ENCODE measurements at places on chromosomes 16 and 17.

DNA sequence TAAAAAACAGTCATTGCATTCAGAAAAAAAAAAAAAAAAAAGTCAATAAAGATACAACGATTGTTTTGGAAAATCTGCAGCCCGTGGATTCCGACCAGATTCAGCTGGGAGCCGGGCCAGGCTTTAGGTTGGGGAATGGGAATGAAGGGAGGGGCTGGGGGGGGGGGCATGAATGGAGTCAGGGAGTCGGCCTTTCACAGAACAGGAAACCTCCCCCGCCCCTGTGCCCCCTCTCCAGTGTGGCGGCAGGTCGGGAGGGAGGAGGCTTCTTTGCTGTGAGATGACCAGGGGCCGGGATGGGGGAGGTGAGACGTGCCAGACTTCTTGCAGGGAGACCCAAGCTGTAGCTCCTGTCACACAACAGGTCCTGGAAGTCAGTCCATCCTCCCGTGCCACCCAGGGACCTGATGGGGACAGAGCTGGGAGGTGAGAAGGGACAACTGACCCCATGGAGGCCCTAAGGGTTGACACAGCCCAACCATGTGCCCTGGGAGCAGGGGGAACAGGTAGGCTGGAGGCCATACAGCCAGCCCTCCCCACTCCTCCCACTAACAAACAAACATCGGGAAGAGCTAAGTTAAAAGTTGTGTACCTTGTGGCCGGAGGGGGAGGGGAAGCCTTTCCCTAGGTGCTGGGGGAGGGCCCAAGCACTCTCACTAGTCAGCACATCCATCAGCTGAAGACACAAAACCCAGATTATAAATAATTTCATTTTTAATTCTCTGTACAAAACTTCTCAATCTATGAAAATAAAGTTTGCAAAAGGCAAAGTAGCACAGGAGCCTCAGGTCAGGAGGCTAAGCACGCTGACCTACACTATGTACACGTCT lies 25.2 kb downstream of the SREBF1 start:
- no peak for DNase-seq

GRCh38 chr16:24568392-24568791 lies 29.0 kb downstream of the RBBP6 start:
- no peak for DNase-seq

DNA sequence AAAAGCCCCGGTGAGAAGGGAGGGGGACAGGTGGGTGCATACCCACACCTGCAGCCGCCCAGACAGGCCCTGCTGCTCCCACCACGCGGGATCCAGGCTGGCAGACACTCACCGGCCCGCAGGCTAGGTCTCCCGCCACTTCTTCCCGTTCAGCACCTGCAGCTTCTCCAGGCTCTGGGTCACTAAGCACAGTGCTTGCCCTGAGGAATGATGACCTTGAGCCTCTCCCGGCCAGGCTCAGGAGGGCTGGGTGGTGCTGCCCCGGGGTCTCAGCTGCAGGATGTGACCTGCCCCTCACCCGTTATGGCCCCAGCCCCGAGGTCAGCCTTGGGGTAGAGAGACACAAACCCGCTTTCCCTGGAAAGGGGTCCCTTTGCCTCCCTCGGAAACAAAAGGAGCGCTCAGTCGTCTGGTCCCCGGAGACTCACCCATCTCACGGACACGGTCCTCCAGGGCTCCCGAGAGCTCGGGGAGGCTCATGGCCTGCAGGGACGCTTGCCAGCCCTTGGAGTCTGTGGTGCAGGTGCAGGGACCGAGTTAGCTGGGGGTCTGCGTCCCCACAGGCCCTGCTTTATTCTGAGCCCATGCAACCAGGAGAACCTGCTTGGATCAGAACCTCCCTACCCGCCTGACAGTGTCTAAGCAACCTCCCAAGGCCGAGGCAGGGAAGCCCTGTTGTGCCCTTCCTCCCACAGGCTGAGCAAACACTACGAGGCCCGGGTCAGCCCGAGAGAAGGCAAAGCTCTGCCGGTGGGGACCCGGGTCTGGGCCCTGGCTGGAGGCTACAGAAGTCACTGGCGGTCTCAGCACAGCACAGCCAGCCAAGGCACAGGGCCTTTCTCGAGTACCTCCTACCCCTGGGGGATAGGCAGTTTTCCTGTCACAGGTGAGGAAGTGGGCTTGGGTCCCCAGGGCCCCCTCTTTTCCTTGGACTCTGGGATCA lies 3.8 kb downstream of the NUDT16L1 start:
- DNase-seq: no peak

DNA sequence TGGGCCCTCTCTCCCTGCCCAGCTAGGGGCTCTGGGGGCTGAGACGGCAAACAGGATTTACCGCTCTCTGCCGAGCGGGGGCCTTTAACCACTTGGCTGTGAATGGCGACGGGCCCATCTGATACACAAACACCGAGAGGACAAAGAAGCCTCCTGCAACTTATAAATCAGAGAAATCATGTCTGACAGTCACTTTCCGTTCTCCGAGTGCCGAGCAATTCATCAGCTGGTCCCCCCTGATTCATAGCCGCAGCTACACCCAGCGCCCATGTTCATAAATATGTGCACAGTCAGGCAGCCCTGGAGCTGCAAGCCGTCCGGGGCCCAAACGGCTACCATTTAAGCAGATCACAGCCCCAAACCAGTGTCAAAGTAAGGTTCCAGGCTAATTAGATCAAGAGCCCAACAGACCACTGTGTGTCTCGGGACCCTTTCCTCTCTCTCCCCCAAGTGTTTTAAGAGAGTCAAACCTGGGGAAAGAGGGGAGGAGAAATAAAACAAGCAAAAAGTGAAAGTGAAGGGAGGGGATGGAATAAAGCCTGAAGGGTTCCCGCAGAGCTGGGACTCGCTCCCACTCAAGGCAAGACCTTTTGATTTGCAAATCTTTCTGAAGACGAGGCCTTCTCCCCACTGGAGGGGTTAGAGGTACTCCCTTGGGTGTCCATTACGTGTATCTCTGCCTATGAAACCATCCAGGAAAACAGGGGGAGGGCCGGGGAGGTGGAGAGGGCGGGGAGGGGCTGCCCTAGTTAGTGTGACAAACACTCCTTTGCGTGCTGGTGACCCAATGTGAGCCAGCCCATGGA lies 154.7 kb downstream of the C16orf78 start:
- DNase-seq: no peak

GRCh38 chr17:35726127-35726952 lies 5.1 kb upstream of the RASL10B start:
- no peak for DNase-seq

DNA sequence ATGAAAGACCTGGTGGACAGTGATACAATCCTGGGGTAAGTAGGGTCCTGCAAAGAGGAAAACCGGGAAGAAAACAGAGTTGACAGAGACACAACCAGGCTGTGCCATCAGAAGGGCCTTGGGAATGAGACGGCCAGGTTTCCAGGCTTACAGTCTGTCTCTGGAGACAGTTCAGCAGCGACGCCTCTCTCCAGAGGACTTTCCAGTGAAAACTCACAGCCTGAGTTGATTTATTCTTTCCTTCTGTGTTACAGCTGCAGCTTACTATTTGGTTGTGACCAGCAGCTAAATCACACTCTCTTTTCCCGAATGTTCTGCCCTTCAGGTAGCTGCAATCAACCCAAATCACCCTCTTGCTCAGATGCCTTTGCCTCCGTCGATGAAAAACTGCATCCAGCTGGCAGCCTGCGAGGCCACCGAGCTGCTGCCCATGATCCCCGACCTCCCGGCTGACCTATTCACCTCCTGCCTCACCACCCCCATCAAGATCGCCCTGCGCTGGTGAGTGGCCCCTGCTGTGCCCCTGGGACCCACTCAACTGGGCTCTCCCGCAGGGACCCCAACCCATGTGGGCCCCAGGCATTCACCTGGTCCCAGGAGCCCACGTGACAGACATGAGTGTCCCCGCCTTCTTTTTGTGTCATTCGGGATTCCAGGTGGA lies 209.2 kb downstream of the RPTOR start:
- DNase-seq: no peak

GRCh38 chr16:55605754-55606336 lies 39.4 kb downstream of the CAPNS2 start:
- DNase-seq: no peak

GRCh38 chr17:83177611-83178532 lies 98.5 kb downstream of the METRNL start:
- no peak for DNase-seq

DNA sequence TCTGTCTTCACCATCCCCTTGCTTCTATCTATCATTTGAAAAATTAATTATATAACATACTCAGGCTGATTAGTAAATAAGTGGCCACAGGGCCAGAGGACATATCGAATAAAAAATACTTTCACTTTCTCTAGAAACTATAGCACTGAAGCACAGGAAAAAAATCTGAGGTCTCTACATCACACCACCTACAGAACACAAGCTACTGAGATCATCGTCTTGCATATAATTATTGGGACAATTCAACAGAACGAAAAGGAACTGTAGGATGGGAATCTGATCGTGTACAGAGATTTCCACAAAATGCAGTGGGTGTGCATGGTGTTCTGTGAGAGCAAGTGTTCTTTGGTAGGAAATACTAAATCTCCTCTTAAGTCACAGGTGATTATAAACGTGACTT lies 289.6 kb upstream of the ERCC4 start:
- DNase-seq: no peak

DNA sequence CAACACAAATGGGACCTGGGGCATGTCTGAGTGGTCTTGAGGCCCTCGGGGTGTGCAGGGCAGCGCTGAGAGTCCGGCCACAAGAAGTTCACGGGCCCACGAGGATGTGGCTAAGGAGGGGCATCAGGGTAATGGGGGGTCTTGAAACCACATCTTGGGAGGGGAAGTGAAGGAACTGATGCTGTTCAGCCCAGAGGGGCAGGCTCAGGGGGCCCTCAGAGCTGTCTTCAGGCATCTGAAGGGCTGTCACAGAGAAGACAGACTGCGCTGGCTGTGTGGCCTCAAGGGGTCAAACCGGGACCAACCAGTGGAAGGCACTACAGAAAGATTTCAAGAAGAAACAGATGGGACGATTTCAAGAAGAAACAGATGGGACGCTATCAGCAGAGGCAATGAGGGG lies 45.1 kb downstream of the ZNF423 start:
- no peak for DNase-seq

GRCh38 chr17:9842057-9842758 lies 16.5 kb downstream of the GLP2R start:
- DNase-seq: no peak

- no peak for DNase-seq
Measured at GRCh38 chr17:4023220-4023619, 59.0 kb upstream of the ATP2A3 start.

DNA sequence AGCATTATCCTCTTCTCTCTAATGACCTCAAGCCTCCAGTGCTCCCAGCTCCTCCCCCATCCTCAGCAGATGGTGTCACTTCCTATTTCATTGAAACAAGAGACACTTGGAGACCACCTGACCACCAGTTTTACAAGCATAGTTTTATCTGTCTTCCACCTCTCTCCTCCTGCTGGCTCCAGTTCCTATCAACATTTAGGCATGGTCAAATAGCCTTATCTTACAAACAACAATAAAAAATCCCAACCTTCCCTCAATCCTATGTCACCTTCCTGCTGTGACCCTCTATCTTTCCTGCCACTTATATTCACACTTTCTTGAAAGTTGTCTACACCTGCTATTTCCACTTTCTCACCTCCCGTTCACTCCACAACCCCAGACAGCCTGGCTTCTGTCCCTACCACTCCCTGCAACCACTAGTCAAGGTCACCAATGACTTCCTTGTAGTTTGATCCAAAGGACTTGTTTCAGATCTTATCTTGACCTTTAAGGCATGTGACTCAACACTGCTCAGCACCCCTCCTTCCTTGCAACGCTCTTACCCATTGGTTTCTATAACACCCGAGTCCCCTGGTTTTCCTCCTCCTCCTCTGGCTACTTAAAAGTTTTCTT lies 4.3 kb upstream of the NTN1 start:
- no peak for DNase-seq

GRCh38 chr17:72502371-72503341 lies 381.8 kb downstream of the SOX9 start:
- DNase-seq: no peak

DNA sequence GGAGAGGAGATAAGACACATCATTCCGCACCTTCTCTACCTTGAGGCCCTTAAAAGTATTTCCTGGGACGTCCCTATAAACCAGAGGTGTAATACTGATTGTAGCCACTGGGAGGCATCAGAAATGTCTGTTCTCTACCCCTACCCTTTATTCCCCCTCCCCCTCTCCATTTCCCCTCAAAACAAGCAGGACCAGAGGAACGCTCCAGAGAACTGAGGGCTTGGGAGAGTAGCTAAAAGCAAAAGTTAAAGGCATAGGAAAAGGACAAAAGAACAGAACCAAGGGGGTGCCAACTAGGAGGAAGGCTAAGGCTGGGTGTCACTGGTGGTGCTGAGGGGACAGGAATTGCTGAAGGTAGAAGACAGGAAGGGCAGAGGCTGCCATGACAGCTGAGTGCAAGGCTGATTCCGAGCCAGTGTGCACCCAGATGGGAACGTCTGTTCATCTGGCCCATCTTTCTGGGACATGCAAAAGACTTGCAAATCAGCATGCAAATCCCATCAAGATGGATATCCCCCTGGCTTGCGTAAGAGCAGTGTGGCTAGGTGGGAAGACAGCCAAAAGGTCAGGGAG lies 6.7 kb downstream of the CAMTA2 start:
- DNase-seq: peak; percentile 66

GRCh38 chr16:78982096-78982744 lies 618.3 kb downstream of the MAF start:
- DNase-seq: no peak

GRCh38 chr16:84143784-84144199 lies 1.2 kb downstream of the HSDL1 start:
- no peak for DNase-seq

DNA sequence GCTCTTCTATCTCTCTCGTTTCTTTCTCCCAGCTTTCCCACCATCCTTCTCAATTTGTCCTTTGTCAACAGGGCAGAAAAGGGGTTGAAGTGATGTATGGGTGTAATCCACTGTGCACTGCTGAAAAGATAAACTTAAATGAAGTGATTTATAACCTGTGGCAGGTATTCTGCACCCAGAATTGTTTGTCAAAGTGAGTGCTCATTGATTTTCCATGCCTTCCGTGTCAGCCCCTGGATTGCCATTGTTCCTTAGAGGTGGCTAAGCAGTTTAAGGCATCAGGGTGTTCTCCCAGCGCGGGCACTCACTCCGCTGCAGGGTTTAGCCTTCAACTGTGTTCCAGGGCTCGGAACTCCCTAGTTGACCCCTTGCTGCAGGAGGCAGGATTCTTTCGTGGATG lies 82.9 kb downstream of the PITPNC1 start:
- peak; percentile 13 for DNase-seq

GRCh38 chr17:14818469-14818868 lies 446.7 kb downstream of the PMP22 start:
- no peak for DNase-seq

DNA sequence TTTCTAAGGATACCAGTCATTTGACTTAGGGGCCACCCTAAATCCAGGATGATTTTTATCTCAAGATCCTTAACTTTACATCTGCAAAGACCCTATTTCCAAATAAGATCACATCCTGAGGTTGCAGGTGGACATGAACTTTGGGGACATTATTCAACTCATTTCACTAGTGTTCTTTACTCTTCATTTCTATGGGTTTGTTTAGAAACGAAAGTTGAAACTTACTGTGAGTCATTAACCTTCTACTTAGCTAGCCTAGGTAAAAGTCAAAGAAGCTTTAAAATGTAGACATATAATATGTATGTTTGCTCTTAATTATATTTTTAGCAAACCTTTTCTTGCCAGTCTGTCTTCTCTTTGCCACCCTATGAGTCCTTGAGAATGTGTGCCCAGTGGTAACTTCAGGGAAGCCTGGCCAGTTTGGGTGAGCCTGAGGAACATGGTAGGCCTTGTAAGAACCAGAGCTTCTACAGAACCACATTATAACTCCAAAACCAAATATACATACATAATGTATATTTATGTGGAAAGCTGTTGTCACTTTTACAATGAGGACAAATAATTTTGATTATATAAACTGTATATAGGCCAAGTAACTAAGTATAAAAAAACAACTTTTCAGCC lies 38.4 kb downstream of the BPTF start:
- DNase-seq: no peak
